ENCODE measurements at places on chromosomes 5 and 9.

DNA sequence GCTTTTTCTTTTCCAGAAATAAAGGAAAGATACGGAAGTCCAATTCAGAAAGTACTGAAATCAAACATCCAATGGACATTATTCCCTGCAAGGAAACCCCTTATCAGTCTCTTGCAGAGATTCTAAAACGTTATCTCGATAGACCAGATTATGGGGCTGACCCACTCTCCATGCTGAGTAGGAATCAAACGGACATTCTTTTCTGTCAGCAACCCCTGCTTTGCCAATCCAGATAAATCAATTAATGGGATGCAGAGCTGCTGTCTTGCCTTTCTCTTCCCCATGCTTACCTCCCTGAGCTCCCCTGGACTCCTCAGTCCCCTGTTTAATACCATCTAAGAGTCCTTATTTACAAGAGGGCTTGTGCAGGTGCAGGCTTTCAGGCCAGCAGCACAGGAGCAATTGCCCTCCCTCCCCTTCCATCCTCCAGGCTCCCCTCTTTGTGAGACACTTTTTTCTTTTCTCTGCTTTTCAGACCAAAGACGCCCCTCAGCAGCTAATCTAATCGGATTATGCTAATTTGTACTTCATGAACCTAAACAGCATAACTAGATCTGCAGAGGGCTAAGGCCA, 14.2 kb downstream of the TAL2 start:
- H3K4me1 ChIP-seq, result no peaks in the 10 kb centered on the region
- peaks cover 2% of the 10 kb centered on the region for H3K27me3 ChIP-seq
- no peaks in the 10 kb centered on the region for H3K36me3 ChIP-seq
- no peak overlapping the region for H3K4me3 ChIP-seq

DNA sequence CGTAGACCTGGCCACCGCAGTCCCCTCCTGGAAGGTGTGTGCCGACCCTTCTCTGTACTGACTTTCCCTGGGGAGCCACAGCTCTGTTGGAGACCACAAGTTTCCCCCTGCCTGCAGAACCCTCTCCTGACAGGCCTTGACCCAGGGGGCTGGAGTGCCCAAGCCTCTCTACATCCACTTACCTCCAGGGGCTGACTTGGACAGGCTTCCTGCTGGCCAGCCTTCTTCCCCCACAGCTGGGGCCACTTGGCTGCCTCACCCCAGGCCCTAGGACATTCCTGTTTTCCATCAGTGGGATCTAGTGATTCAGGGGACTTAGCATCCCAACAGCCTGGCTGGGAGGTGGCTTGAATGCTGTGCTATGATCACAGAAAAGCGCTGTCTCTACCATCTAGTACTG, 23.6 kb downstream of the COL15A1 start:
- no peaks in the 10 kb centered on the region for H3K36me3 ChIP-seq
- no peak overlapping the region for H3K4me3 ChIP-seq
- DNase-seq, result no peak
- H3K27me3 ChIP-seq, result peaks cover 3% of the 10 kb centered on the region

GRCh38 chr5:45189481-45189880, 380.7 kb downstream of the MRPS30 start:
- no peaks in the 10 kb centered on the region for H3K27me3 ChIP-seq
- no peak overlapping the region for H3K4me3 ChIP-seq
- no peaks in the 10 kb centered on the region for H3K36me3 ChIP-seq
- no peaks in the 10 kb centered on the region for H3K4me1 ChIP-seq
- H3K27ac ChIP-seq, result no peak overlapping the region

- H3K27ac ChIP-seq, result no peak overlapping the region
- H3K4me3 ChIP-seq, result no peak overlapping the region
- H3K27me3 ChIP-seq, result no peaks in the 10 kb centered on the region
- H3K4me1 ChIP-seq, result no peaks in the 10 kb centered on the region
- no peak for DNase-seq
Measured at GRCh38 chr9:70324963-70325362, 66.2 kb downstream of the SMC5 start.

- H3K4me3 ChIP-seq, result no peak overlapping the region
- H3K27ac ChIP-seq, result no peak overlapping the region
- no peaks in the 10 kb centered on the region for H3K27me3 ChIP-seq
Measured at GRCh38 chr9:134630393-134630790, 11.2 kb upstream of the COL5A1 start.

DNA sequence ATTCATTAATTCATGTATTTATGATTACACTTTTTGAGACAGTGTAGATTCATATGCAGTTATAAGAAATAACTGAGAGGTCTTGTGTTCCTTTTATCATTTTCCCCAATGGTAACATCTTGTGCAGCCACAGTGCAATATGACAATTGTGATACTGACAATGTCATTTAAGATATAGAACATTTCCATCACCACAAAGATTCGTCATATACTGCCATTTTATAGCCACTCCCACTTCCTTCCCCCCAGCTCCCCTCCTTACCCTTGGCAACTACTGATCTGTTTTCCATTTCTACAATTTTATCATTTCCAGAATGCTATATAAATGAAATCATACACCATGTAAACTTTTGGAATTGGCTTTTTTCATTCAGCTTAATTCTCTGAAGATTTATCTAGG, 53.8 kb downstream of the NR2F1 start:
- no peaks in the 10 kb centered on the region for H3K36me3 ChIP-seq
- peaks cover 1% of the 10 kb centered on the region for H3K27me3 ChIP-seq

GRCh38 chr9:124639637-124640036, 131.5 kb downstream of the NR6A1 start:
- H3K4me1 ChIP-seq, result no peaks in the 10 kb centered on the region
- H3K27ac ChIP-seq, result no peak overlapping the region
- H3K4me3 ChIP-seq, result no peak overlapping the region
- no peaks in the 10 kb centered on the region for H3K36me3 ChIP-seq
- peaks cover 14% of the 10 kb centered on the region for H3K27me3 ChIP-seq
- DNase-seq, result no peak

DNA sequence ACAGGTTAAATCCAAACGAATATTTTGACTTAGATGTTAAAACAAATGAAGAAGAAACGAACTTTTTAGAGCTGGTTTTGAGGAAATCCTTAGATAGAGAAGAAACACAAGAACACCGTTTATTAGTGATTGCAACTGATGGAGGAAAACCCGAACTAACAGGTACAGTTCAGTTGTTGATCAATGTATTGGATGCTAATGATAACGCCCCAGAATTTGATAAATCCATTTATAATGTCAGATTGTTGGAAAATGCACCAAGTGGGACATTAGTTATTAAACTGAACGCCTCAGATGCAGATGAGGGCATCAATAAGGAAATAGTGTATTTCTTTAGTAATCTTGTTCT, 842 bp downstream of the PCDHA5 start:
- no peaks in the 10 kb centered on the region for H3K4me1 ChIP-seq
- no peak for DNase-seq
- H3K4me3 ChIP-seq, result no peak overlapping the region
- peaks cover 2% of the 10 kb centered on the region for H3K27me3 ChIP-seq
- no peaks in the 10 kb centered on the region for H3K36me3 ChIP-seq
- no peak overlapping the region for H3K27ac ChIP-seq

- no peaks in the 10 kb centered on the region for H3K36me3 ChIP-seq
- no peak overlapping the region for H3K4me3 ChIP-seq
- no peak for DNase-seq
- peaks cover 3% of the 10 kb centered on the region for H3K27me3 ChIP-seq
Measured at GRCh38 chr9:32340361-32340760, 44.1 kb upstream of the ACO1 start.

DNA sequence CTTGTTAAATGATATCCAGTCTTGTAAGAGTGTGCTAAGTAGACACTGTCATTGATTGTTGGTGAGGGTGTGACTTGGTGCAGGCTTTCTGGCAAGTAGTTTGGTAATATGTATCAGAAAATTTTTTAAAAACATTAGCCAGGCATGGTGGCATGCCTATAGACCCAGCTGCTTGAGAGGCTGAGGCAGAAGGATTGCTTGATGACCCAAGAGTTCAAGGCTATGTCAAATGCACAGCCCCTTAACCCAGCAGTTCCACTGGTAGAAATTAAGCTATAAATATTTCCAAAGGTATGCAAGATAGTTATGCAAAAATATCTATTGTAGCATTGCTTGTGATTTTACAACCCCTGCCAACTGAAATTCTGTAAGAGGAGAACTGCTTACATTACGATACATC, 24.2 kb downstream of the ZBTB43 start:
- H3K27me3 ChIP-seq, result no peaks in the 10 kb centered on the region
- H3K4me1 ChIP-seq, result peaks cover 14% of the 10 kb centered on the region
- H3K27ac ChIP-seq, result no peak overlapping the region
- H3K36me3 ChIP-seq, result peaks cover 26% of the 10 kb centered on the region
- DNase-seq, result no peak

DNA sequence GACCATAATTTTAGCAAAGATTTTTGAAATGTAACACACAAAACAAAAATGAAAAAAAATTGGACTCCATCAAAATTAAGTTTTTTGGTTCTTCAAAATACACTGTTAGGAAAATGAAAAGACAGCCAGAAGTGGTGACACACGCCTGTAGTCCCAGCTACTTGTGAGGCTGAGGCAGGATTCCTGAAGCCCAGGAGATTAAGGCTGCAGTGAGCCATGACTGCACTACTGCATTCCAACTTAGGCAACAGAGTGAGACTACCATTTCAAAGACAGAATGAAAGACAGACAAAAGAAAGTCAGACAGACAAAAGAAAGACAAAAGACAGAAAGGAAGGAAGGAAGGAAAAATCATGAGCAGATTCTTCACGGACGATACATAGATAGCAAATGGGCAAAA, 7.5 kb downstream of the DIAPH1 start:
- H3K4me3 ChIP-seq, result no peak overlapping the region
- peaks cover 36% of the 10 kb centered on the region for H3K36me3 ChIP-seq
- H3K27ac ChIP-seq, result peak overlapping the region; percentile 32
- H3K4me1 ChIP-seq, result peaks cover 79% of the 10 kb centered on the region

Data from activated T-helper 1 cell treated with anti-CD3 and anti-CD28 coated beads, Interleukin-12 subunit alpha, Interleukin-12 subunit beta, Interleukin-2, Interleukin-4 antibody, amounts not matched to agents 30 ng/mL and 10 ng/mL and 1 ng/mL, durations not matched to agents 14 hours and 24 hours and 36 hours (primary cell).